ENCODE measurements at places on chromosomes 2 and 18. TPM values are rescaled to one million over a fixed set of nuclear protein-coding genes. Genes with fewer than 3 reads are reported as not detected.

XDH gene
- total RNA-seq: 0.12 TPM

GAL3ST2 gene
- not detected for total RNA-seq

CIAO1 gene
- total RNA-seq: 49.0 TPM

CIB4 gene
- total RNA-seq: not detected

CHRND gene
- total RNA-seq: not detected

IFIH1 gene
- total RNA-seq: 6.3 TPM

CTAGE1 gene
- not detected for total RNA-seq

GALNT14 gene
- 0.12 TPM for total RNA-seq
